Activated naive CD8-positive, alpha-beta T cell treated with anti-CD3 and anti-CD28 coated beads, Interleukin-2, amount 10 ng/mL, durations not matched to agents 7 days and 5 days (primary cell): ENCODE measurements at places on chromosomes 6 and 20. TPM values are rescaled to one million over a fixed set of nuclear protein-coding genes. Genes with fewer than 3 reads are reported as not detected.

The DPM1 gene
- 48.1 TPM for total RNA-seq

- DNase-seq, result no peak
Measured at GRCh38 chr6:45535933-45536332, 158.2 kb upstream of the SUPT3H start.

DNA sequence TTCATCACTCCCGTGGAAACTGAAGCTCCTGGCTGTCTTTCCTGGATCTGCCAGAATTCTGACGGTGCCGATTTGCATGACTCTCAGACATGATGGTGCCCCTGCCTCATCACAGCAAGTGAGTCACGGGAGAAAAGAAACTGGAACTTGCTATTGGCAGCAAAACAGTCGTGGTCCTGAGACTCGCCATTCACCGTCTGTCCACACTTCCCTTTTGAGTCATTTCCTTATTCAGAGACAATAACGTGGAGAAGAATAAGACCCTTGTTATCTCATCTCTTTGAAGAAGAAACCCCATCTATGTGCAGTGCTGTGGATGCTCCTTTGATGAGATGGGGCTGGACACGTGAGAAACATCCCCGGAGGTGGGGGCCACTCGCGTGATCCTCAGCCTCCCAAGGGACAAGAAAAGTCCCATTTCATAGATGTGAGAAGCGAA, 4.2 kb downstream of the GPR31 start:
- DNase-seq, result no peak

DNA sequence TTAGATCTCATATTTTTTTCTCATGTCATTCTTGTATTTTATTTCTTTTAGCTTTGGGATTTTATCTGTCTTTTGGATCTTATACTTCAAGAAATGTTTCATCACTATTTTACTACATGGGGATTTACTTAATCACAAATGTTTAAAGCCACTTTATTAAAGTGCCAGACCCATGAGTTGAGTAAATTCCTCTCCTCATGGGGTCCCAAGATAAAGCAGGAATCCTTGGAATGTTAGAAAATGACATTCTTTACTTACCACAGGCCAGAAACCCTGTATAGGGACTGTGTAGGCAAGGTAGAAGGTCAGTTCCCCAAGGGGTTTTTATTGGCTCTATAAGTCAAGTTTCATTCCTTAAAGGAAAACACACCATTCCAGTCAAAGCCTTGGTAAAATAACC, 28.4 kb upstream of the OR2J2 start:
- DNase-seq, result no peak

GRCh38 chr6:50410579-50410978, 302.7 kb upstream of the TFAP2D start:
- DNase-seq, result no peak

GRCh38 chr20:10309326-10309725, 90.7 kb downstream of the SNAP25 start:
- no peak for DNase-seq

DNA sequence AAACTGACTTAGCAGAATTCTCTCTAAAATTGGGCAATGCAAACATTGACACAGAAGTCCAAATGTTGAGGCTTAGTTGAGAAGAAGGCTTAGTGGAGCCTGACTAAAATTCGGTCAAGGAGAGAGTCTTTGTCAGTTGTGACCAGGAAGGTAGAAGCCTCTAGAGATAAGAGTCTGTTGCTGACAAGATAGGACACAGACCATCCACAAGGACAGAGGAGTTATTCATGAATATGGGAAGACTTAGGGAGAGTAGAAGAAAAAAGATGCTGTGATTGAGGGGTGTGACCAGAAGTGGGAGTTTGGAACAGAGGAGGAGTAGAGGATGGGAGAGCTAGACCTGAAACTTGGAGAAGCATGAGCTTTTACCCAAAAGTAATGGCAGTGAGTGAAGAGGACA, 7.2 kb upstream of the FAXC start:
- DNase-seq, result no peak

DNA sequence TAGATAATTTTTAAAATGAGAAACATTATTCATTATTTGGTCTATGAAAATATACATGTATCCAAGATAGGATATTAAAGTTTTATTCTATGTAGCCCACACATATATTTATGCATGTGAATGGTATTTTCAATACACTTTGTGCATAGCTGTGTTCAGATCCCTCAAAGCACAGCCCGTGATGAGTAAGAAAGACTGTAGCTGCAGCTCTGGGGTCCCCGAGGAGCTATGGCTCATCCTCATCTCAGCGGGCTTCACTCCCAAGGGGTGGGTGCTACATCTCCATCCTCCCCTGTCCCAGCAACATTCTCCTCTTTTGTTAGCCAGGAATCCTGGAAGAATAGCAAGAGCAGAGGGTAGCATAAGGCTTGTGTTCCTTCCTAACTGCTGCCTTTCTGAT, 130.8 kb downstream of the SAMD5 start:
- DNase-seq, result no peak
